ENCODE measurements at places on chromosomes 16 and 17. TPM values are rescaled to one million over a fixed set of nuclear protein-coding genes. Genes with fewer than 3 reads are reported as not detected.

GRCh38 chr16:5510819-5511370 lies 413.3 kb upstream of the EEF2KMT start:
- DNase-seq: no peak

- no peak for DNase-seq
Measured at GRCh38 chr17:41937970-41938954, 7.8 kb downstream of the ODAD4 start.

- peak; percentile 26 for DNase-seq
Measured at GRCh38 chr16:15605839-15606517, 37.0 kb downstream of the MARF1 start.

DNA sequence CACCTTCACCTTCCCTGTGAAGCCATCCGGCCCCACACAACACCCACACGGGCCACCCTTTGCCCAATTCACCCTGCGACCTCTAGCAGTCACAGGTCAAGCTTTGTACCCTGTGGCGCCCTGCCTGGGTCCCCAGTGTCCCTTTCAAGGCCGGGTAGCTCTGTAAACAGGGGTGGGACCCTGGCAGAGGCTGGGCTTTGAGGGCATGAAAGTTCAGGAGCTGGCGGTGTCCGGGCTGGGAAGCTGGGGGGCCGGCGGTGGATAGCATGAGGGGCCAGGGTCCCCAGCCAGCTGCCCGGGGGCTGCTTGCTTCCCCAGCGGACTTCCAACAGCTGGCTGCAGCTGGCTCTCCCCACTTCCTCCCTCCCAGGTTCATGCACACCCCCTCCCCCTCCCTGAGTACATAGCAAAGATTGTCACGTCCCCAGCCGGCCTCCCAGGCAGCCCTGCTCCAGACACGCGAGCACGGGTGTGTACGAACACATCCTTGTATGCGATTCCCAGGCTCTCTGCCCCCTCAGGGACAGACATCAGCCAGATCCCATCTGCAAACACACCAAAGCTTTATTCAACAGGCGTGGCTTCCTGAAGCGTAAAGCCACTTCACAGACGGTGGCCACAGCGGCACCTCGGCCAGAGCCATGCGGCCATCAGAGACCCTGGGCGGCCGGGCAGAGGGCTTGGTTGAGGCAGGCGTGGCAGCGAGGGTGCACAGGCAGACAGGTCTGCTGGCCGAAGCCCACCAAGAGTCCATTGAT lies 8.2 kb downstream of the NTHL1 start:
- no peak for DNase-seq

TP53TG3 gene
- not detected for total RNA-seq

DNA sequence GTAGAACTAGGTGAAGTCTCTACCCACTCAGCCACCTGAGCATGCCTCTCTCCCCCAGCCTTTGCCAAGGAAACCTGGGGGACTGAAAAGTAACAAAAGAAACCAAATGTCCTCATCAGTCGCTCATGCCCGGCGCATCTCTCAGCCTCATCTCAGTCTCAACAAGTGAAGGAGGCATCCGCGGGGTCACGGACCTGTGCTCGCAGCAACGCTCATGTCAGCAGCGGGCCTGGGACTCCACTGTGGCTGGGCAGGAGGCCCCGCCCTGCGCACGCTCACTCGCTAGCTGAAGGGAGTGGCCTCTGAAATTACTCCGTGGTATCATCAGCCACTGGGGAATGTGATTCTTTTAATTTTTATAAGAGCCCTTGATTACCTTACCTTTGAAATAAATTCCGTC lies 31.3 kb downstream of the MAP1LC3B start:
- DNase-seq: no peak

- no peak for DNase-seq
Measured at GRCh38 chr17:55833306-55833705, 82.5 kb downstream of the PCTP start.
